Left renal pelvis (tissue), 4 donors: ENCODE measurements at places on chromosomes 16 and 17. TPM values are rescaled to one million over a fixed set of nuclear protein-coding genes. Genes with fewer than 3 reads are reported as not detected.

Gene C17orf100
- 8.4 TPM for polyA plus RNA-seq

Gene KDM6B
- 23.8 TPM for polyA plus RNA-seq

DNA sequence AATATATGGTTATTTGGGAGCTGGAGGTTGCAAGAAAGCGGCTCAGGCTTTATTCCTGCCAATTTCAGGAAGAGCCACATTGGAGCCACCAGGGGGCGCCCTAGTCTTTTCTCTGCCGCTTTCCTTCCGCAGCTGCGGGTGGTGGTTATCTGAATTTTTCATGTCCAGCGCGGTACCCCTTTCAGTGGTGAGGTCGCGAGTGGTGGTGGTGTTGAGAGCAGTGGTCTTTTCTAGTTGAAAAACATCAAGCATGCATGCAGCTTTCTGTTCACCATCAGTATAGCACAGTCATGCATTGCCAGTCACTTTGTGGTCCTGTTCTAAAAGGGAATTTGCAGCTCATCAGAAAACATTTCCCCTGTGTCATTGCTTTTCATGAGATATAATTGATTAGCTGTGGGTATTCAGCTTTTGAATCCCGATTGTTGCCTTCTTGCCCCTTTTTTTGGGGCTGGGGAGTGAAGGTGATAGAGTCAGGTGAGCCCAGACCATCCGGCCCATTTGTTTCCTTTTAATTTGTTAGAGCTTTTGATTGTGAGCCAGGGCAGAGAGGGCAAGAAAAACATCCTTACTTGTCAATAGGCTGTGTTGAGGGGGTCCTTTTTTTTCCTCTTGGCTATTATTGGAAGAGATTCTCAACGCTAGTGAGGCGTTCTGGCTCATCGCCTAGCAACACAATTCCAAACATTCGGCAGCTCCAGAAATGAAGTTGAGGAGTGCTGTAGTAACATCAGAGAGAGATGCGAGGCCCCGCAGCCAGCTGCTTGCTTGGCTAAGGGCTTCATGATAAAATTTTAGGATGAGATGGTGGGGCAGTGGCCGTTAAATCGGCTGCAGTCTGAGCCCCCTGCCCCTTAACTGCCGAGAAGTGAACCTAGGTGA, 119.0 kb downstream of the SNX29 start:
- DNase-seq: no peak

GRCh38 chr16:20327444-20328041, at the start of gene GP2:
Gene GP2 (minus strand): TSS chr16:20327513. CDS start chr16:20326431, 1,082 bp downstream.
- DNase-seq: no peak

GRCh38 chr16:86836503-86837129, 258.3 kb downstream of the FOXL1 start:
- DNase-seq: no peak
